Muscle of leg (tissue), 16 donors: ENCODE measurements at places on chromosomes 5 and 9. TPM values are rescaled to one million over a fixed set of nuclear protein-coding genes. Genes with fewer than 3 reads are reported as not detected.

The LCN10 gene
- polyA plus RNA-seq, result 9.1 TPM

The CMYA5 gene
- polyA plus RNA-seq, result 180 TPM

The PGM5 gene
- polyA plus RNA-seq, result 49.9 TPM

The ARL15 gene
- 18.4 TPM for polyA plus RNA-seq

The TIGD6 gene
- 1.7 TPM for polyA plus RNA-seq

The CBY3 gene
- 0.62 TPM for polyA plus RNA-seq

The SPARC gene
- polyA plus RNA-seq, result 3,266 TPM

DNA sequence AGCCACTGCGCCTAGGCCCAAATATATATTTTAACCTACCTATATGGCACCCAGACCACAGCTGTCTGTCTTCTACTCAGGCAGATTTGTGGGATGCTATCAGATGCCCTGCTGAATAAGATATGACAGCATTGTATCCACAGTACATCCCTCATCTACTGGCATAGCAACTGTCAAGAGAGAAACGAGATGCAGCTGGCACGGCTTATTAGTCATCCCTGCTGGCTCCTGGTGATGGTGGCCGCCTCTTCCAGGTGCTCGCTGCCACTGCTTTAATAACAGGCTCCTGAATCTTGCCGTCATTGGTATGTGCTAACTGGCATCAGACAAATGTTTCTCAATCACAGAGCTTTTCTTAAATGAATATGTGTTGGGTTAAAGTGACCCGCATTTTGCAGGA, 34.0 kb downstream of the B4GALT1 start:
- DNase-seq, result no peak

DNA sequence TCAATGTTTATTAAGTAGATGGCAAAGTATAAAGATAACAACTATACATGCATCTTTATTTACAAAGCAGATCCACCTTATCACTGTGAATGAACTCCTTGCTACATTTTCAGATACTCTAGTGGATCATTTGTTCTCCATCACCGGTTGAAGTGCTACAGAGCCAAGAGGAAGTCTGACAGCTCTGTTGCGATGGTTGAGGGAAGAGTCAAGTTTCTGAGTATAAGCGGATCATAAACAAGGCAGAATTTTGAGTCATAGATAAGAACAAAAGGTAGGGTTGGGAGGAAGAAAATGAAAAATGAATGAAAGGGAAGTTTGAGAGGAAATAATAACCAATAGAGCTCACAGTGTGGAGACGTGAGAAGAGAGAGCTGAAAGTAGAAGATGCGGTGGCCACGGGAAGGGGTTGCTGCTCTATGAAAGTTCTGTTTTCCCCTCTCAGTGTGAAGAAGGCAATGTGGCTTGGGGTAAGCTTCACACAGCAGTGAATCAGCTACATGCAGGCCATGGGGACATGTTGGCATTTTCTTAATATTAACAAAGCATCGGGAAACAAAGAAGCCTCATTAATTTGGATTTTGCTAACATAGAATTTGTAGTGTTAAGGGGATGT, 30.8 kb upstream of the KCNN2 start:
- DNase-seq, result no peak

DNA sequence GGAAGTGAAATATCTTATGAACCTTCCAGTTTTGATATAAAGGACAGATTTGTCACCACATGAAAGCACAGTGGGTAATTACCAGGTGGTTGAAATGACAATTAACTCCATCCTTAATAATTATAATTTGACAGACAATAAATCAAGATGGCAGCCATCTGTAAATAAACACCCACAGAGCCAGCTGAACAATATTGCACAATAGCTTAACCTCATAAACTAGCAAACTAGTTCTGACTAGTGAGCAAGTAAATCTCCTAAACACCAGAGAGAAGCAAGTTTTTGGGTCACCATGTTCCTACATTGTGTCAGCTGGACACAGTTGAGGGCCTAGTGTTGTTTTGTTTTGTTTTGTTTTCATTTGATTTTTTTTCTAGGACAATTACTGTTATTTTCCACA, 577.4 kb downstream of the ACTL7B start:
- no peak for DNase-seq

DNA sequence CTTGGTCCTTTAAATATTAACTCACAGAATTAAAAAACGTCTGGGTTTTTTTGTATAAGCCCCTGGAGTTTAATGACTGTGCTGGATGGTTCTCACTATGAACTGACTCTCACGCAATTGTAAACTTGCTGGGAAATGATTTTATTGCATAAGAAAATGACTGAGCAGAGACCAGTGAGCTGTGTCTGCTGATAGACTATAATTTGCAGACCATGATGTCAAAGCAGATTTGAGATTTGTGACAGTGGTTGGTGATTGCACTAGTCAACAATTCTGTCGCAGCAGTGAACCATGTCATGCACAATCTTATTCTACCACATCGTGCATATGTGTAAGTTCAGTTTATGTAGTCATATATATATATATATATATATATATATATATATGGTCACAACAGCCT, 85.7 kb upstream of the C9orf72 start:
- DNase-seq, result no peak

DNA sequence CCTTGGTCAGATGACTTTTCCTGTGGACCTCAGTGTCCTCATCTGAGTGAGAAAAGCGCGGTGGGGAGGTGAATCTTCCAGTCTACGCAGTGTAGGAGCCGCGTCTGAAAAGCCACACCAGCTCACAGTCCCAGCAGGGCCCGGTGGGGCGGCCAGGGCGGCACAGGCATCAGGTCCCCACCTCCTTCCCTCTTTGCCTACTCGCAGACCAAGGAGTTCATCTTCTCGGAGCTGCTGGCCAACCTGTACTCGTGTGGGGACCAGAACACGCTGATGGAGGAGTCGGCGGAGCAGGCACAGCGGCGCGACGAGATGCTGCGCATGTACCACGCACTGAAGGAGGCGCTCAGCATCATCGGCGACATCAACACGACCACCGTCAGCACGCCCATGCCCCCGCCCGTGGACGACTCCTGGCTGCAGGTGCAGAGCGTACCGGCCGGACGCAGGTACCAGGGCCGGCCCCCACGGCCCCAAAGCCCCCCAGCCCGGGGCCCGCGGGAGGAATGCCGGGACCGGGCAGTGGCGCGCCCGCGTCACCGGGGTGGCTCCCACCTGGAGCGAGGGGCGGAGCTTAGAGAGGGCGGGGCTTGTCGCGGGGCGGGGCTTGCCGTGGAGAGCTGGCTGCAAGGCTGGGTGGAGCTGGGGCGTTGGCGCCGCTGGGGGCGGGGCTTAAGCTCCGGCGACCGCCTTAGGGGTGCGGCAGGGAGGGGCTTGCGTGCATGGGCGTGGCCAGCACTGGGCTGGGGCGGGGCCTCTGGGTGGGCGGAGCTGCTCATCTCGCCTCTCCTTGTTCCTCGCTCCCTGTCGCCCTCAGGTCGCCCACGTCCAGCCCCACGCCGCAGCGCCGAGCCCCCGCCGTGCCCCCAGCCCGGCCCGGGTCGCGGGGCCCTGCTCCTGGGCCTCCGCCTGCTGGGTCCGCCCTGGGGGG, 25.6 kb downstream of the GOLGA2 start:
- peak; percentile 74 for DNase-seq

DNA sequence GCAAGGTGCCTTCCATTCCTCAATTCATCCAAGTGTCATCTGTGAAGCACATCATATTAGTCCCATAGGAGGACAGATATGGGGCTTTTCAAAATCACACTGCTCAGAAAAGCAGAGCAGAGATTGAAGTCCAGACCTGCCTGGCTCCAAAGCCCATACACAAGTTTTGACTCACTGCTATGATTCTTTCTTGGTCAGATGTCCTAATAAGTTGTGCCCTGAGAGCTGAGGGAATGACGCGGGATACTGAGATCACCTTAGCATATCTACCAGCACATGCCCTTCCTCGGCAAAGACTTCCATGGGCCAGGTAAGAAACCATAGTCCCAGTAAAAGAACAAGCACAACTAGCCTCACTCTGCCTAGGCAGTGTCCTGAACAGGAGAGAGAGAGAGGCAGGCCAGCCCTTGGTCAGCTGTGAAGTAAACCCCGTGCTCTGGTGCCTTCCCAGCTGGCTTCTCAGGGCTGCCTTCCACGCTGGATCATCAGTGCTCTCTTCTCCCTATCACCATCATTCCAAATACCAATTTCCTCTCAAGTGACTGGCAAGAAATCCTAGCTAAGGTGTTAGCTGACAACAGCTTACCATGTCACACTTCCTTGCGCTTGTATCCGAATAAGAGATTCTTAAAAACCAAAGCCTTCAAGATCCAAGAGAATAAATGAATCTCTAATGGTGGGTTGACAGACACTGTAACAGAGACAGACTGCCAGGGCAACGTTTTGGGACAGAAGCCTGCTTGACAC, 73.2 kb downstream of the SIL1 start:
- no peak for DNase-seq

DNA sequence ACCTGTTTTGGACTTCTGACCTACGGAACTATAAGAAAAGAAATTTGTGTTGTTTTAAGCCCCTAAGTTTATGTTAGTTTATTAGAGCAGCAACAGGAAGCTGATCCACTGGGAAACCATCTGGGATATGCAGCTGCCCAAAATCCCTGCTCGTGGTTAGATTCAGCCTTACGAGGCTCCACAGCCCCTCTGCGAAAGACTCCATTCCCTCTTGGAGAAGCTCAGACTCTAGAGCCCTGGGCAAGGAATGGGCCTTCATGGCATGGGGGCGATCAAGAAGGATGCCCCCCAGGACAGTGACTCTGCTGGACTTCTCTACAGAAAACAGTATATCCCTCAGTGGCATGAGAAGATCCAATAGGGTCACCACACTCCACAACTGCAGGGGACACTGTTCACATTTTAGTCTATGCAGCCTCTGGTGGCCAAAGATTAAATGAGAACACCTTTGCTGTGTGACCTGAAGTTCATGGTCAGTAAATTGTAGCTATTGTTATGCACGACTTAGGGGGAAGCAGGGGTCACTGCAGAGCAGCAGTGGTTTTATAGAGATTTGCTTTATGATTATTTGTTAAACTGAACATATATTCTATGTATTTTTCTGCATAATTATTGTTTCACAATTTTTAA, 21.1 kb downstream of the IRF1 start:
- peak; percentile 76 for DNase-seq

DNA sequence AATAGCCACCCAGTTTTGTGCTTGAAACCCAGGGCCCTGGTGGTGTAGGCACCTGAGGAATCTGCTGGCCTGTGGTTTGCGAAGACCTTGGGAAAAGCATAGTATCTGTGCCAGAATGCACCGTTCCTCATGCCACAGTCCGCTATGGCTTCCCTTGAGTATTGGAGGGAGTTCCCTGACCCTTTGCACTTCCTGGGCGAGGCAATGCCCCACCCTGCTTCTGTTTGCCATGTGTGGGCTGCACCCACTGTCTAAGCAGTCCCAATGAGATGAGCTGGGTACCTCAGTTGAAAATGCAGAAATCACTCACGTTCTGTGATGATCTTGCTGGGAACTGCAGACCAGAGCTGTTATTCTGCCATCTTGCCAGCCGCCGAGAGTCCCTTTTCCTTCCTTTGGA, 483.5 kb downstream of the AGTPBP1 start:
- DNase-seq, result no peak

GRCh38 chr5:122541388-122541787, 229.4 kb downstream of the SNCAIP start:
- no peak for DNase-seq

DNA sequence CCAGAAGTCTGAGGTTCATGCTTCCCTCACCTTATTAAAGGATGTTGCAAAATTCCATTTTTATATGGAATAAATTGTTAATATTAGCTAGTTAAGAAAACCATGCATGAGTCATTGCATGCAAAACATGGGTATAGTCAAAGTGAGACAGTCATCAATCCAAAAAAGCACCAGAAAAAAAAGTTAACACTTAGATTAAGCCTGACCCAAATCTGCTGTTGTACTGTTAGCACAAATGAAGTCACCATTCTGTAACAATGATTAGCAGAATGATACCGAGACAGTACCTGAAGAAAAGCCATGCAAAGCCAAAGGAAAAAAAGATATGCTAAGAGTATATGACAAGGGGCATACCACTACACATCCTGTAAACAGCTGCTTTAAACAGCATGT, 49.5 kb downstream of the PKD2L2 start:
- DNase-seq, result no peak

DNA sequence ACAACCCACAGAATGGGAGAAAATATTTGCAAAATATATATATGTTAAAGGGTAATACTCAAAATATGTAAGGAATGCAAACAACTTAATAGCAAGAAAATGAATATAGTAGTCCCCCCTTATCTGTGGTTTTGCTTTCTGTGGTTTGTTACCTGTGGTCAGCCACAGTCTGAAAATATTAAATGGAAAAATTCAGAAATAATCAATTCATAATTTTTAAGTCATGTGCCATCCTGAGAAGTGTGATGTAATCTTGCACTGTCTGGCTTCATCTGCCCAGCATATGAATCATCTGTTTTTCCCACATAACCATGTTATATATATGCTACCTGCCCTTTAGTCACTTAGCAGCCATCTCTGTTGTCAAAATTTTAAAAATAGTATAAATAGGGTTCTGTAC, 11.7 kb downstream of the CER1 start:
- DNase-seq, result no peak

GRCh38 chr9:77952635-77953328, 78.8 kb downstream of the GNAQ start:
- peak; percentile 58 for DNase-seq

- DNase-seq, result no peak
Observed at GRCh38 chr5:7610531-7611177, 214.7 kb downstream of the ADCY2 start.

- peak; percentile 20 for DNase-seq
Observed at GRCh38 chr9:86868616-86869015, 78.7 kb downstream of the GAS1 start.

DNA sequence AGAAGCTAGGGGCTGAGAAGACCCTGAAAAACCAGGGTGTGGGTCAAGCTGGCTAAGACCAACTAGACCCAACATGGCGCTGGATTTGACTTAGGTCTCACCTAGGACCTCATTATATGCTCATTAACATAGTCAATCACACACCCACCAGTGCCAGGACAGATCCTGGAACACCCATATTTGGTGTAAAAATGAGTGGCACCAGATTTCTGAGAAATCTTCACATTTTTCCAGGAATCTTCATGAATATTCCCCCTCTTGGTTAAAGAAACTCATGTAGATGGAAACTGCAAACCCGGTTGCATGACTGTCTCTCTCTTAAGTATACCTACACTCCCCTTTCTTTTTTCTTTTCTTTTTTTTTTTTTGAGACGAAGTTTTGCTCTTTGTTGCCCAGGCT, 17.9 kb upstream of the RAB14 start:
- no peak for DNase-seq

GRCh38 chr9:85248514-85249312, 493.0 kb downstream of the AGTPBP1 start:
- DNase-seq, result peak; percentile 59

GRCh38 chr5:97400537-97400936, 217.5 kb upstream of the RIOK2 start:
- DNase-seq, result no peak

DNA sequence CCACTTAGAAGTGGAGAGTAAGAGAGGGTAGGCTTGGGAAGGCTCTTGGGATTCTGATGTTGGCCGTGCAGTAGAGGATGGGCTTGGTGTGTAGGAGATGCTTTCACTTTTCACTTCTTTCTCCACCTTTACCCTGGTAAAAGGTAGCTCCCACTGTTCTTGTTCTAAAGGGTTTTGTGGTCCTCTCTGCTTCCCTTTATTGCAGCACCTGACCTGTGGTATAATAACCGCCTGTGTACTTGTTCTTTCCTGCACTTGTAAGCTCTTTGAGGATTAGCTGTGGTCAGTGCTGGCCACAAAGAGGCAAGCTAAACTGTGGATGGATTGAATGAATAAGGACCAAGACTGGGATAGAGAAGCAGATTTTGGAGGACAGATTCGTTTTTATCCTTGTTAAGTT, 25.2 kb downstream of the KDM4C start:
- DNase-seq, result no peak
